Activated T-helper 1 cell treated with anti-CD3 and anti-CD28 coated beads, Interleukin-2, amount 50 U/mL, for 16 hours (primary cell): ENCODE measurements at places on chromosomes 7 and 10.

GRCh38 chr10:28681291-28681763 lies 4.0 kb downstream of the BAMBI start:
- no peak for DNase-seq

GRCh38 chr7:46738796-46739195 lies 817.7 kb upstream of the IGFBP3 start:
- no peak for DNase-seq

GRCh38 chr7:99146979-99147378 lies 3.1 kb upstream of the SMURF1 start:
- DNase-seq, result no peak

- no peak for DNase-seq
Measured at GRCh38 chr10:96591946-96592345, 5.1 kb upstream of the TM9SF3 start.

DNA sequence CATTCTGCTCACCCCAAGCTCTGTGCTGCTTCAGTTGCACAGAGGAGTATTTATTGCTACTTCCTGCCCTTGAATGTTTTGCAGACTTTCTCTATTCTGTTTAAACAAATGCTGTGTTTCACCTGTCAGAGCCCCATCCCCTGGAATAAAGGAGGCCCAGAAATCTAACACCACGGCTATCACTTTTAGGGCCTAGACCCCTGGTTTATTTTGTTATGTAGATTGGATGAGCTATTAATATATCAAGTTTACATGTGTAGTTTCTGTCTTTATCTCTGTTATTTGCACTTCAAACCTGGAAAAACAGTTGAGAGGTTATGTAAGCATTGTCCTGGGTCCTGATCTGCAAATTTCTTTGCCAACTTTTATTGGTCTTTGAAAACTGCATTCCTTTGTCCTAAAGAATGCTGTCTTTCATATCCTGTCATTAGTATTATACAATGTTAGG lies 630.1 kb downstream of the PARD3 start:
- DNase-seq, result no peak

DNA sequence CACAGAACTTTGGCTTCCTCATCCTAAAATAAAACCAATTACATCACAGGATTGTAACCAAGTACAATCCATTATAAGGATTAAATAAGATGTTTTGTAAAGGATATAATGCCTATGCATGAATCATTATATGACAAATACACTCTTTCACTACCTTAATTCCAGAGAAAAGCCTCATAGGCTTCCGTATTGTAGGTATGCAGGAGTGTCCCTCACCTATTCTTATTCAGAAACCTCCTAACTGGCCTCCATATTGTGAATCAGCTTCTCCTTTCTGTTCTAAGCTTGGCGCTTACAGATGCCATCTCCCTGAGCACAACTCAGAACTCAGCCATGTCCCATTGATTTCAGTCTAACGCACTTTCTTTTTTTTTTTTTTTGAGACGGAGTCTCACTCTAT lies 69.6 kb upstream of the CAPZA2 start:
- no peak for DNase-seq

DNA sequence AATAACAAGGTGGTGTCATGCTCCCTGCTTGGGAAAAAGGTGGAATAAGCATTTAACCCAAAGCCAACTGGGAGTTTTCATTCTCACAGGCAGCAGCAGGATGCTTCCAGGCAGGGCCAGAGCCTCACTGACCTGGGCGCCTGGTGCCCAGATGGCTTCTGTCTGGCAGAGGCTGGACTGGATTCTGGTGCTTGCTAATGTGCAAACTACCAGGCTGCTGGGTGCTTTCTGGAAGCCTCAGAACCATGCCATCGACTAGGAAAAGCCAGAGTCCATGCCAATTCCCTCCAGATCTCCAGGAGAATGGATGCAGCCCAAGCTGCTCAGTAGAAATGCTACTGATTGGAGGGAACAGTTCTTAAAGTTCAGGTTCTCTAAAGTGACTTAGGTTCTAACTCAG lies 36.2 kb downstream of the VIPR2 start:
- DNase-seq, result no peak

DNA sequence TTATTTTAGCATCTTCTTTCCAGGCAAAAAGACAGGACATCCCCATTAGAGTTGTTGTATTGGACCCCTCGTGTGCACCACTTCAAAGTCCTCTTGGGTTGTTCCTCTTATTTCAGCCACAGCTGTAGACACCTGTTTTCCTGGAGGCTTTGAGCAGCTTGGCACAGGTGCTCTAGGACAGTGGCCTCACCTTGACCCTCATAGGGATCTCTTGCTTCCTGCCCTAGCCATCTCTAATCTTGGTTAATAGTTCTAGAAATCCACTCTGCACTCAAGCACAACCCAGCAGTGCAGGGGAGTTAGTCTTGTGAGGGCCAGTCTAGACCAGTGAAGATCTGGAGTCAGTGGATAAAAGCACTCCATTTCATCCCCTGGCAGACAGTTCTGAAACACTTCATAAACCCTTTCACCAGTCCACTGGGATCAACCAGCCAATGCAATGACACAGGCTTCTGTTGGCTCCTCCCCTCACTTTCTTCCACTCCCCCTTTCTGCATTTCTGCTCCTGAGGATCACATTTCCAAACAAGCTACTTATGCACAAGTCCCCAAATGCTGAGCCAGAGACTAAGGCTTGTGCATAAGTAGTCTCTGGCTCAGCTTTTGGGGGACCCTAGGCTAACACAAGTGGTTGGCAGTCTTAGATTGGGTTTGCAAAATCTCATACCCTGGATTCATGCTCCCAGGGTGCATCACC lies 131.5 kb upstream of the LAMB4 start:
- DNase-seq, result no peak

GRCh38 chr7:13894377-13894776 lies 95.1 kb downstream of the ETV1 start:
- DNase-seq, result no peak

- no peak for DNase-seq
Measured at GRCh38 chr10:130338636-130339024, 202.4 kb downstream of the GLRX3 start.

DNA sequence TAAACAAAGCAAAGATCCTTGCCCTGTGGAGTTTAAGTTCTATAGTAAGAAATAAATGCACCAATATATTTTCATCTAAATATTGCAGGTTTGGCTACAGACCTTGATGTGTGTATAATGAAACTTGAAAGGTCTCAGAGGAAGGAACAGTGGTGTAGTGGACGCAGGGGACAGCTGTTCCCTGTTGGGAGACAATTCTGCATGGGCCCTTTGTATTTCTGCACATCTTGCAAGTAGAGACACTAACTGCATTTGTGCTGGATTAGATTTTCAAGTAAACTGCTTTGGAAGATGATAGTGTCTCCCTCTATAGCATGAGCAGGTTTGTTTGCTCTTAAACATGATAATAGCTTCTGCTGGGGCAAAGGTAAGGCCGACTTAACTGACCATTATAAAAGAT lies 57.5 kb upstream of the FAM133B start:
- no peak for DNase-seq

DNA sequence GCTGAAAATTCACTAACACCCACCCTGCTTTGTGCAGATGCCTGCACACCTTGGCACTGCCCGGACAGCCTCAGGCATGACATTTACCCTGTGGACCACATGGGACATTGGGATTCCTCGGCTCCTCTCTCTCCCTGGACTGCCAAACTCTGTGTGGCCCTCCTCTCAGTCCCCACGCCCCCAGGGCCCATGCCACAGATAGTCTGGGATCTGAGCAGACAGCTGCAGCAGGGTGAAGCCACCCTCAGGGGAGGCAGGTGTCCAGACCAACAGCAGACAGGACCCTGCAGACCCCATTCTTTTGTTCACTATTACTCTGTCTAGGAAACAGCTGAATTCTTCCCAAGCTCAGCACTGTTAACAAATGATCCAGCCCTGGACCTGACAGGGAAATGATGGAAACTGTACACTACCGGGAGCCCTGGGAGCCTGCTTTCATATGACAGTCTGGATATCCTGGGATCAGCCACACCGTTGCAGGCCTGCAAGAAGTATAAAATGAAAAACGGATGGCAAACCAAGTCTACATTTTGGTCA lies 83.4 kb downstream of the VOPP1 start:
- DNase-seq, result no peak
